Colonic mucosa (tissue), 4 donors: ENCODE measurements at places on chromosomes 7 and 10.

GRCh38 chr7:47271749-47272148, 310.2 kb downstream of the TNS3 start:
- DNase-seq, result no peak

- DNase-seq, result peak; percentile 44
Measured at GRCh38 chr10:30456266-30456665, 22.3 kb downstream of the MAP3K8 start.

GRCh38 chr7:37683246-37684120, at the start of gene GPR141:
Gene GPR141, plus strand, starts transcription at chr7:37683766. Its CDS starts 56,628 bp downstream, at chr7:37740394.
- no peak for DNase-seq

DNA sequence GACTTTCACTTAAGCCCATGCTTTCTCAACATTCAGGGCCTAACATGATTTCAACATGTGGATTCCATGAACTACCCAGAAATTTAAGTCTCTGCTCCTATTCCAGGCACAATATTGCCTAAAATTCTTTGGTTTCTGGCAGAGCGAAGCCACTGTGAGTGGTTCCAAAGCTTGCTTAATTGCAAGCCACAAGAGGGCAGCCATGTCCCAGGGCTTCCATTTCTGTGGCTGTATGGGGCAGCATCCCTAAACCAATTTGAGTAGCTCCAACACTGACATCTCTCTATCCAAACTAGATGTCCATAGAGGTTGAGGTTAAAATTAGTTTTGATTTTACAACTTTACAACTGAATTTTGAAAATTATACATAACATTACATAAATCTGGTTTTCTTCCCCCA, 56.3 kb upstream of the MDFIC start:
- peak; percentile 46 for DNase-seq

GRCh38 chr10:32893434-32893833, 64.6 kb downstream of the ITGB1 start:
- DNase-seq, result no peak

GRCh38 chr7:5451391-5451790, 27.8 kb upstream of the TNRC18 start:
- DNase-seq, result no peak

GRCh38 chr10:80498833-80499741, 38.6 kb upstream of the SH2D4B start:
- peak; percentile 86 for DNase-seq

GRCh38 chr7:4113271-4113670, 568.8 kb upstream of the FOXK1 start:
- DNase-seq, result no peak

- DNase-seq, result no peak
Measured at GRCh38 chr10:557792-558328, 131.6 kb downstream of the DIP2C start.

DNA sequence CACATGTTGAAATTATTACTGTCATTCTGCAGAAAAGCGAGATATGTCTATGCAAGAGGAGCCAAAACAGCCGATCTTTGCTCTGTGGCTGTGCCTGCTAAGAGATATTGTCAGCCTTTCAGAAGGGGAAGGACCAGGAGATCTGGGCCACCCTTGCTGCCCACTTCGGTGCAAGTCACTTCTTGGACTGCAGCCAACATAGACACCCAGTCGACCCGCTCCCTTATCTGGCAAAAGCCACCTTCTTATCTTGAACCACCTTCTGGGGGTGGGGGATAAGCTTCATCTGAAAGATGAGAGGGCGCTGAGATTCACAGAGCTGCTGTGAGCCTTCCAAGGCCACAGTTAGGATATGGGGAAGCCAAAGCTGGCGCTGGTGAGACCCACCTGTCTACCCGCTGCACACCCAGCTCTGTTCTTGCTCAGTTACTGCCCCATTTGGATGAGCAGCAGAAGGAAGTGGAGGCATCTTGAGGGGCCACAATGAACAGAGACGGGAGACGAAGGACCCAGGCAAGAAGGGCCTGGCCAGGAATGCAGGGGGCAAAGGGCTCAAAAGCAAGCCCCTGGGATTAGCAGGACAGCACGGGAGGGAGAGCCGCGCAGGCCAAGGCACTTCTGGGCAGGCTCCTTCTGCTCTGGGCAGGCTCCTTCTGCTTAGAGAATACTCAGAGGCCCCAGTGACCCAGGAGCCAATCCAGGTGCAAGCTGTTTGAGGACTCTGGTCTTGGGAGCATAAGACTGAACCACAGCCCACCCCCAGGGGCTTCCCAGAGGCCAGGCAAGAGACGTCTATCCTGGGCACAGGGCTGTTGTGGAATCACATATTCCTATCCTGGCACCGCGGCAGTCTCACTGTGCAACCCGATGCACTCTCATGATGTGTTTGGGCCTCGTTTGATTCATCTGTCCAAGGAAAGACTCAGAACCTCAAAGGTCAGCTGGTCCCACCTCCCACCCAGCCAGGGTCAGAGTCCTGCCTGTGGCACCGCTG, 38.4 kb upstream of the NPFFR1 start:
- DNase-seq, result no peak

- DNase-seq, result no peak
Measured at GRCh38 chr7:26151096-26151495, 902 bp upstream of the NFE2L3 start.

- peak; percentile 5 for DNase-seq
Measured at GRCh38 chr7:155878250-155878649, 66.0 kb upstream of the SHH start.

- DNase-seq, result no peak
Measured at GRCh38 chr10:66804962-66805361, 120.9 kb upstream of the LRRTM3 start.

DNA sequence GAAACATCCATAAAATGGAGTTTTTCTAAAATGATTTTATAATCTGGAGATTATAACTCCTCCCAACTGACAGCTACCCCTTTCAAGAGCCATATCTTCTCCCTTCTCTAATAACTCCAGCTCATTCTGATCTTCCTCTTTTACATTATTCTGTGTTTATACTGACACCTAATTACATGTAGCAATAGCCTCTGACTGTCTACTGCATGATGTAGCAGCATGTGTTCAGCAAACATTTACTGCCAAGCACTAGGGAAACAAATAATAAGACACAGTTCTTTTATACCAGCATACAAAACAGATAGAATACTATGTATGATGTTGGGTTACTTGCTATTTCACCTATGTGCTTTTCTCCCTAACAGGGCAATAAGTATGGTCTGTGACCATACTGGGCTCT, 20.7 kb downstream of the RBM28 start:
- DNase-seq, result no peak

DNA sequence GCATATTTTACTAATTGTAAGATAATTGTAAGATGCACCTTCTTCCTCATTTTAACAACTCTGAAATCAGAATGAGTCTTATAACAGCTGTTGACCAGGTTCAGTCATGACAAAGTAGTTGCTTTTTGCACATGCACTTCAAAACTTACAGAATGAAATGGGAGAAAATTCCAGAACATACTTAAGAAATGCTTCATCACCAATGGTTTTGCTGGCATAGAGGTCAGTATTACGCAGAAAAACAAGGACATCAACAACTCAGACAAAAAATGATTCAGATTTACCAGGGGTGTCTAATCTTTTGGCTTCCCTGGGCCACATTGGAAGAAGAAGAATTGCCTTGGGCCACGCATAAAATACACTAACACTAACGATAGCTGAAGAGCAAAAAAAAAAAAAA, 13.3 kb downstream of the COL28A1 start:
- DNase-seq, result no peak

GRCh38 chr10:63922468-63923284, 401.5 kb downstream of the REEP3 start:
- no peak for DNase-seq

DNA sequence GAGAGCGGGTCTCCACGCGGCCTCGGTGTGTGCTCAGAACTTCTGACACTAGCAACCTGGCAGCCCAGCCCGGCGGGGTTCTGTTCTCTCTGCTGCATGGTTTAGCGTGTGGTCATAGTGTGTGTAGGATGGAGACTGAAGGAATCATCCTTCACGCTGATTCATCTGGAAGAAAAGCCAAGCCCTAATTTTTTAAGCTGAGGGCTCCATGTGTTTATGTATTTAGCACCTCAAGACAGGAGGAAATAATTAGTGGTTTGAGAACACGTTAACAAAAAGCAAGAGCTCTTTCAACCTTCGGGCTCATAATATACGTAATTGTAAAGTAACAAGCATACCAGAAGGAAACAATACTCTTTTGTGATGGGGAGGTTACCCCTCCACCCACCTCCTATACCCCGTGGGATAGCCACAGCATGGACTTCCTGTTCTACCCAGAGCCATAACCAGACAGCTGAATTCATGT, 504.6 kb upstream of the MKI67 start:
- no peak for DNase-seq

GRCh38 chr10:101114646-101115045, 16.5 kb upstream of the TLX1 start:
- DNase-seq, result no peak

DNA sequence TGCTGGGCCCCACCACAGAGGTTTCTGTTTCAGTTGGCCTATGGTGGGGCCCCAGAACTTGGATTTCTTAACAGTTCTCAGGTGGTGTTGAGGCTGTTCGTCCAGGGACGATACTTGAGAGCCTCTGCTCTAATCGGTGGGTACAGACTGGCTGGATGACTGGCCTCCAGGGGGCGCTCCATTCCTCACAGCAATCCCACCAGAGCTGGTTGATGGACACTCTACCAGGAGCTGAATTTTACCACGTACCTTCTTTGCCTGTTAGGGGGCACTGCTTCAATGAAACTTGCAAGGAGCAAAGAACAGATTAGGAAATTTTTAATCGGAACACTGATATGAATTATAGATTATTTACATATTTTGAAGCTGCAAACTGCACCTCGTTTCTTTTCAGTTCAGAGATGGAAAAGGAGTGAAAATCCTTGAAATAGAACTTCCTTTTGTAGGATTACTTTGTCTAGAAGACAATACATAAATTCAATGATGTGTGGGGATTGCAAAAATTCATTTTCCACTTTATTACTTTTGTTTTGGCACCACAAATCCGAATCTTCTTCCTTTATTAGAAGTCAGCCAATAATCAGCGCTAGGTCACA, 44.8 kb downstream of the KBTBD2 start:
- peak; percentile 91 for DNase-seq

- no peak for DNase-seq
Measured at GRCh38 chr10:115566867-115567266, 473.7 kb downstream of the ATRNL1 start.

DNA sequence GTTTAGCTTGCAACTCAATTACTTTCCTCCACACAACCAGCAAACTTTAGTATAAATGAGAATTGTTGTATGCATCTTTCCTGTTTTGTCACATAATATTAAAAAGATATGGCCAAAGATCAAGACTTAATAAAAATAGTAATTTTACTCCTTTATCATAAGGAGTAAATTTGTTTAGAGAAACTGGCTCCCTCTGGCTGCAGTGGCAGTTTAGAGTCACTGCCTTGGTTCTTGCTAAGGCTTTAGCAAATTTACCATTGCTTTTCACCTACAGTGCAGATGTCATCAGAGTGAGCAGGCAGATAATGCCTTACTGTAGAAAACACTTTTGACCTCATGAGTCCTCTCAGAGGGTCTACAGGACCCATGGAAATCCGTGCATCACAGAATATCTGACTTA, 2.6 kb downstream of the PRPF18 start:
- DNase-seq, result no peak

DNA sequence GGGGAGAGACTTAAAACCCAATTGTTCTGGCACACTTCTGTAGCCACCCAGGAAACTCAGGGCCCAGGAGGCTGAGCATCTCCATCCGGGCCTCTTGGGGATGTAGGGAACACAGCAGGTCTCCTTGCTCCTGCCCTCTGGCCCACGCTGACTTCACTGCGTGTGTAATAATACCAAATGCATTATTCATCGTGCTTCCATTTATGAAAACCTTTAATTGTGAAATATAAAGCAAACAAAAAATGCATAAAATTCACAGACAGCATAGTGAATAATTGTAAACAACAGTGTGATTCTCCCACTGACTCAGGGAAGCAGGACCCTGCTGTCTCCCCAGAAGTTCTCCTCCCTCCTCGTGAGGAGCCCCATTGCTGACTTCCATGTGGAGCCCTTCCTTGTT, 70.3 kb upstream of the SHH start:
- DNase-seq, result no peak

- DNase-seq, result no peak
Measured at GRCh38 chr10:17379151-17379690, 75.2 kb downstream of the ST8SIA6 start.

GRCh38 chr10:117699436-117700075, 157.0 kb downstream of the EMX2 start:
- no peak for DNase-seq

DNA sequence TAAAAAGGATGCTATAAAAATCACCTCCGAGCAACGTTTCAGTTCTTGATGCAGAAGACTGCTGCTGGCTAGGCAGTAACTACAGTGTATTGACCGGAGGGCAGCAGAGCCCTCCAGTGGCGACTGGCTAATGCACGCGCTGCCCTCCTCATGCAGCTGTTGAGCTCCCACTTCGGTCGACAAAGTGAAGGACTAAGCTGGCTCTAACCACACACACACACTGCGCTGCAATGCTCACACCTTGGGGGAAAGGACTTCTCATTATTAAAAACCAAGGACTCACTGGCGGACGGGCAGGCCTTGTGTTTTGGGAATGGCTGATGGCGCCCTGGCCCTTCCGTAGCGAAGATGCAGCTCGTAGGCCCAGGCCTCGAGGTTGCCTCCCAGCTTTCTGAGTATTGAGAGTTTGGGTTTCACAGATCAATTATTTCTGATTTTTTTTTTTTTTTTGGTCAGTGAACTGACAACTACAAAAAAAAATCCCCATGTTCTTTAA, 120.9 kb upstream of the DIP2C start:
- DNase-seq, result no peak

DNA sequence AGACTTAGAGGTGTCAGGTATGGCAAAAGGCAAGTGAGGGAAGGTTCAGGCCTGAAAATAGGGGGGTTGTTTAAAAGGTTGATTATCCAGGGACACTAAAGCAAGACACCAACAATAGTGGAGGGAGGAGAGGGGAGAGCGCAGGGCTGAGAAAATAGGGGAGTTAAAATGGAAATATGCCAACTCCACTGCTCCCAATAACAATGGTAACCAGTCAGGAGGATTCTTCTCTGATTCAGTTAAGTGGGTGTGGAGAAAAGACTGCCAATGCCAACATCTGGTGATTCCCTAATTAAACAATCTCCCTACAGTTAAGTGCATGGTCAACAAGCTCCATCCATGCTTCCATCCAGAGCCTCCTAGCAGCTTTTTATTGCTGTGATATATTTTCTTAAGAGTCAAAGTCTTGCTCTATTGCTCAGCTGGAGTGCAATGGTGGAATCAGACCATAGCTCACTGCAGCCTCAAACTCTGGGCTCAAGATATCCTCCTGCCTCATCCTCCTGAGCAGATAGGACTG, 183.3 kb downstream of the JAZF1 start:
- DNase-seq, result no peak

DNA sequence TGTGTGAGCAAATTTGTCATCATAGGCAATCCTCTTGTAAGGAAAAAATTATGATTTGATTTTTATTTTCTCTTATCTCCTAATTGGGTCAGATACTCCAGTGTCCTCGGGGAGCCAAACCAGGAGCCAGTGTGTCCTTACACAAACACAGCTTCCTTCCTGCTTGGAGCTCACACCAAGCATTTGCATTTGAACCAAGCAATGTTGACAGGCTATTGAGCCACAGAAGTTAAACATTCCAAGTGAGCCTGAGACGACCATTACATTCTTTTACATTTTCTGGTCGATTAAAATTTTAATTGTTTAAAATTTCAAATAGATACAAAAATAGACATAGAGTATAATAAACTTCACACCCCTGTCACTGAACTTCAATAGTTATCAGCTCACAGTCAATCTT, 194.8 kb downstream of the CFTR start:
- DNase-seq, result no peak
